ENCODE measurements at places on chromosomes 3 and 15.

- H3K4me3 ChIP-seq, result no peak overlapping the region
- no peak overlapping the region for H3K27ac ChIP-seq
- no peak for DNase-seq
- peaks cover 22% of the 10 kb centered on the region for H3K4me1 ChIP-seq
- no peaks in the 10 kb centered on the region for H3K36me3 ChIP-seq
Measured at GRCh38 chr3:195548006-195548405, 4.9 kb upstream of the PPP1R2 start.

DNA sequence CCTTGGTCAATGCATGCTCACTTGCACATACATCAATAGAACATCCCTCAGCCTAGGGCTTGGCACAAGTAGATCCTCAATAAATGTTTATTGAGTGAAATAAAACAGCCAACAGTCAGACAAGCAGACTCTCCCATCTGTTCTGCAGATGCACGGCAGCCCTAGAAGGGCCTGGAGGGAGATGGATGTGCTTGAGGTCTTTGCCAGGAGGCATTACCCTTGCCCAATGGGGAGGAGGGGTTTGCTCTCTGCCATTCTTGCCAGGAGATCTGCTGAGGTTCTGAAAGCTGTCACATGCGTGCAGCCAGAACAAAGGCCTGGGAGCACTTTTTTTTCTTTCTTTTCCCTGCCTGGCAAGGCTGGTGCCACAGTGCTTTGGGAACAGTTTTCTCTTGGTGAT, 349.3 kb upstream of the THRB start:
- peaks cover 5% of the 10 kb centered on the region for H3K27me3 ChIP-seq
- H3K27ac ChIP-seq, result no peak overlapping the region
- no peaks in the 10 kb centered on the region for H3K36me3 ChIP-seq
- H3K4me3 ChIP-seq, result no peak overlapping the region
- no peak for DNase-seq
- no peaks in the 10 kb centered on the region for H3K4me1 ChIP-seq

DNA sequence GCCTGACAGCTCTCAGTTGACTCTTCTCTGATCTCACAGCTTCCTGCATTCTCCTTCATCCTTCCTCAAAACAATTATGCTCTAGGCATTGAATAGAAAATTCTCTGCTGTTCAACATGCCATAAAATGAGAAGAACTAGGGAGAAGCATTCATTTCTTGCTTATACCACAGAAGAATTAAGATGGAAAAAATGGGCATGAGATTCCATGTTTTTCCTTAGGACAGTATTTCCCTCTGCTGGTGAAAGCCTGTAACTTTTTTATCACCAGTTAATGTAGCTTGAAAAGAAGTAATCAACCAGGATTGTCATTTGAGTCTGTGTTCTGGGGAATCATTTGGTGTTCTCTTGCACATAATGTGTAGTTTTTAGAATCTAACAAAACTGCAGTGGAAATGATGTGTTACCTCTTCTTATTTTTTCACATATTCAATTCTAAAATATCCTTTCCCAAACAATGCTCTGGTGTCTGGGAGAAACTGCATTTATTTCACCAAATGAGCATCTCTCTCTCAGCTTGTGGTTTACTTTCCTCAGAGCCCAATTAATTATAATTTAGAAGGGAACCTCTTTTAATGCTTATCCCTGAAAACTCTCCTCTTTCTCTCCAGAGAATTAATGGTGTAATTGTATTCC, 92.8 kb upstream of the DCBLD2 start:
- H3K27ac ChIP-seq, result no peak overlapping the region
- H3K4me3 ChIP-seq, result no peak overlapping the region
- H3K36me3 ChIP-seq, result no peaks in the 10 kb centered on the region
- no peaks in the 10 kb centered on the region for H3K4me1 ChIP-seq

GRCh38 chr3:17670749-17671148, 71.7 kb downstream of the TBC1D5 start:
- H3K27me3 ChIP-seq, result no peaks in the 10 kb centered on the region
- H3K4me3 ChIP-seq, result no peak overlapping the region
- H3K27ac ChIP-seq, result no peak overlapping the region
- DNase-seq, result no peak
- H3K4me1 ChIP-seq, result no peaks in the 10 kb centered on the region

DNA sequence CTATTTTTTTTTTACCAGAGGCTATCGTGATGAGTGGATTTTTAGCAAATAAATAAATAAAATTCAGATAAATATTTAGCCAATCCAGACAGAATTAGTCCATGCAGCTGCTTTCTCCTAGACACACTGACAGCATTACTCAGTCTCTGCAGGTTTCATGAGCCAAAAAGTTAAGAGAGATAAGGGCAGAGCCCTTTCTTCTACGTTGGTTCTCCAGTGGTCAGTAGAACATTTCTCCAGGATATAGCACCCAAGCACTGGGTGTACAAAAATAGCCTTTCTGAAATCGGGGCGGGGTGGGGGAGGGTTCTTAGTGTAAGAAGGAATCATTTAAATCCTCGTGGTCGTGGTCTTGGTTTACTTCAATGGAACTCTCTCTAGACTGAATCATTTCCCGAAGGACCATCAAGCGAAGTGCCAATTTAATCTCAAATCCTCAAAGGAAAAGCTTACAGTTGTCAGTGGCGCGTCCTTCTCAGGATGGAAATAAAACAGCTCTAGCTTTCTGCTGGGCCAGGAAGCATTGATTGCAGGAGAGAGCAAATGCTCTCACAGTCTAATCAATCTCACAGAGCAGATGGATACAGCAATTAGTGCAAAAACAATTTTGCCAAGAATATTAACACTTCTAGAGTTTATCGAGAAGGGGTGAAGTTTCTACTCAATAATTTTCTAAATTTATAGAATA, 86.2 kb downstream of the SATB1 start:
- H3K36me3 ChIP-seq, result no peaks in the 10 kb centered on the region
- H3K27ac ChIP-seq, result no peak overlapping the region
- H3K27me3 ChIP-seq, result no peaks in the 10 kb centered on the region
- DNase-seq, result no peak

DNA sequence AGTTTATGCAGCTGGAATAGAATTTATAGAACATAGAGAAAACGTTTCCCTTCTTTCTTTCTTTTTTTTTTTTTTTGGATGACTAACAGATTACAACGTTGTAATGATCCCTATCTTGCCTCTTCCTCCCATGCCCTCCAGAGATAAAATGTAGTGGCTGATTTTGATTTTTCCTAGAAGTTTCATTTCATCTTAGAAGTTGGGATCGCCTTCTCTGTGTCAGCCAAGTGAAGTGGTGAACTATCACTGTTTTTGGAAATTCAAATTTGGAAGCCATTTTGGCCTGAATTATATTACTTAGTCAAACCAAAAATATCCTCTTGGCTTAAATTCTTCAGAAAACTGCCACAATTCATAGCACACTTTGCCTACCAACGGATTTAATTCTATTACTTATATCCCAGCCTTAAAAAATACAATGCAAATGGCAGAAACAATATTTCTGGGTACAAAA, 1025.5 kb upstream of the NR2F2 start:
- no peaks in the 10 kb centered on the region for H3K4me1 ChIP-seq
- H3K27ac ChIP-seq, result no peak overlapping the region
- no peak for DNase-seq
- no peaks in the 10 kb centered on the region for H3K36me3 ChIP-seq

GRCh38 chr3:121836064-121836463, 1.1 kb downstream of the EAF2 start:
- H3K4me3 ChIP-seq, result peak overlapping the region; percentile 84
- no peak for DNase-seq
- H3K4me1 ChIP-seq, result no peaks in the 10 kb centered on the region
- H3K36me3 ChIP-seq, result peaks cover 17% of the 10 kb centered on the region
- H3K27me3 ChIP-seq, result no peaks in the 10 kb centered on the region
- no peak overlapping the region for H3K27ac ChIP-seq

DNA sequence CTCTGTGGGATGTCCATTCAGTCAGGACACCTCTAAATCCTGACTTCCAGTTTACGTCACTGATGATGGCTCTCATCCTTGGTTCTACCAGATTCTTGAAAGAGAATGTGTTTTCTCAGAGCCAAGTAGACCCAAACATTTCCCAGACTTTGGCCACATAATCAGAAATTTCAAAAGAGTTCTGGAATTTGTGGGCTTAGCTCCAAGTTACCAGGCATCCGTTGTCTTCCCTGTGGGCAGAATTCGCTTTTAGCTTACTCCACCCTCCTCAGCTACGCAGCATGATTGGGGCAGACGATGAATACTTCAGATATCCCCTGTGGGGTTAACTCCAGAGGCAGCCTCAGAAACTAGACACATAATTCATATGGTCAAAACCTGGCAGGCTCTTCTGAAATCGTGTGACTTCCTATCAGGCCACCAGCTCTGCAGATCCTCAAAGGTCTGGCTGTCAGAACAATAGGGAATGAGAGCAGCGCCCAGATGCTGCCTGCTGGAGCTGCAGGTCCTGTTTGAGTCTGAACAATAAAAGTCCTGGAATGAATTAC, 30.6 kb downstream of the CRTC3 start:
- no peaks in the 10 kb centered on the region for H3K27me3 ChIP-seq
- H3K36me3 ChIP-seq, result no peaks in the 10 kb centered on the region
- no peak overlapping the region for H3K4me3 ChIP-seq
- DNase-seq, result peak; percentile 62

DNA sequence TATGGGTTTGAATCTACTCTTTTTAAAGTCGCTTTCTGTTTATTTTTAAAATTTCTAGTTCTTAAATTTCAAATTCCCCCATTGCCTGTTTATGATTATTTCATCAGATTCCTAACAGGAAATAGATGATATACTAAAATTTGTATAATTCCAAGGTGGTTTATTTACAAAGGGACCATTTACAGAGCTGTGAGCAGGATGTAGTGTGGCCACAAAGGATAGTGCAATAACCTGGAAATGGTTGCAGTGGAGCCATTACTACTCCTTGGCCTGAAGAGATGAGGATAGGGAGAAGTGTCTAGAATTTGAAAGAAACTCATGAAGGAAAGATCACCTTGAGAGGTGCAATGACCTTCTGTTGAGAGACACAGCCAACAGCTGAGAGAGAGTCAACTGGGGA, 58.5 kb upstream of the AP4E1 start:
- no peak for DNase-seq
- H3K27me3 ChIP-seq, result no peaks in the 10 kb centered on the region

- H3K27ac ChIP-seq, result no peak overlapping the region
- no peak overlapping the region for H3K4me3 ChIP-seq
- no peak for DNase-seq
- no peaks in the 10 kb centered on the region for H3K36me3 ChIP-seq
- peaks cover 17% of the 10 kb centered on the region for H3K4me1 ChIP-seq
- H3K27me3 ChIP-seq, result no peaks in the 10 kb centered on the region
Measured at GRCh38 chr3:100093831-100094230, 20.5 kb downstream of the FILIP1L start.

DNA sequence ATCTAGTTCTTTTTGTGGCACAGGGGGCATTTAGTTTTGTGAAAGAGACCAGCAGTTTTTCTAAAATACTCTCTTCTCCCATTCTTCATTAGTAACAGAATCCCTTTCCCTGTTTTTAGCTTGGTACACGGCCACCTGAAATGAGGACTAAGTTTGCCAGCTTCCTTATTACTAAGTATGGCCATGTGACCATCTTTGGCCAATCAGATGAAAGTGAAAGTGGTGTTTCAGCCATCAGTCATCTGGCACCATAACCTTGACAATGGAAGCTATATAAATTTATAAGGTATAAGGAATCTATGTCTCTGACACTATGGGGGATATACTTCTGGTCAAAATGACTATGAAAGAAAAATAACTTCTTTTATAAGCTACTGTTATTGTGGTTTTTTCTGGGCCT, 570.4 kb downstream of the AGBL1 start:
- no peaks in the 10 kb centered on the region for H3K27me3 ChIP-seq
- no peaks in the 10 kb centered on the region for H3K4me1 ChIP-seq
- DNase-seq, result peak; percentile 4
- H3K4me3 ChIP-seq, result no peak overlapping the region

- no peaks in the 10 kb centered on the region for H3K27me3 ChIP-seq
- DNase-seq, result peak; percentile 60
- no peaks in the 10 kb centered on the region for H3K36me3 ChIP-seq
- peak overlapping the region; percentile 76 for H3K27ac ChIP-seq
- H3K4me3 ChIP-seq, result peak overlapping the region; percentile 28
Measured at GRCh38 chr3:191290311-191291025, 38.7 kb upstream of the CCDC50 start.

- H3K27ac ChIP-seq, result no peak overlapping the region
- no peaks in the 10 kb centered on the region for H3K36me3 ChIP-seq
- DNase-seq, result no peak
- H3K27me3 ChIP-seq, result no peaks in the 10 kb centered on the region
Measured at GRCh38 chr3:3316521-3316920, 137.0 kb upstream of the CRBN start.

DNA sequence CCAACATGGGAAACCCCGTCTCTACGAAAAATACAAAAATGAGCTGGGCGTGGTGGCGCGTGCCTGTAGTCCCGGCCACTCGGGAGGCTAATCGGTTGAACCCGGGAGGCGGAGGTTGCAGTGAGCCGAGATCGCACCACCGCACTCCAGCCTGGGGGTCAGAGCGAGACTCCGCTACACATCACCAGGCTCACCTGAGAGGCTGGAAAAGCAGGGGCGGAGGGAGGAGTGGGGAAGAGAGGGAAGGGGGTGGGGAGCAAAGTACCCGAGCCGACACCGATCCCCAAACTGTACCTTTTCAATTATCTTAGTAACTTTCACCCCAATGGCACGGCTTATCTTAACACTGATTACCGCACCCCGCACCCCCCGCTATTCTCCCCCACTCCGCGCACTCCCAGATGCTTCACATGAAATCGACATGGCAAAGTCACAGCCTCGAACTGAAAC, 46.4 kb upstream of the SYNM start:
- no peaks in the 10 kb centered on the region for H3K4me1 ChIP-seq
- H3K4me3 ChIP-seq, result peak overlapping the region; percentile 70
- H3K36me3 ChIP-seq, result no peaks in the 10 kb centered on the region
- H3K27me3 ChIP-seq, result no peaks in the 10 kb centered on the region
- H3K27ac ChIP-seq, result no peak overlapping the region

DNA sequence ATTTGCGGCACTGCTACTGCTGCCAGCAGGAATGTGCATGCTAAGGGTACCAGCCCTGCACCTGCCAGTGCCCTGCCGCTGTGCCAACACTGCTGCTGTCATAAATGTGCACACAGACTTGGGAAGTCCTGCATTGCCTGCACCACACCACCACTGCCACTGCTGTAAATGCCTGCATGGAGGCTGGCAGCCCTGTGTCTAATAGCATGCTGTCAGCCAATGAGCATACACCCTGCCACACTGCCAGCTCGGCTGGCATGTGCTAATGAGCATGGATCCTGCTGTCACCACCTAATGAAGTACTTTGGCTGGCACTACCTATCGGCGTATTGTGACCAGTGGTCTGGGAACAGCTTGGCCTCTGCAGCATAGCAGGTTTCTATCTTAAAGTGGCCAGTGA, 981.8 kb upstream of the GBE1 start:
- H3K36me3 ChIP-seq, result no peaks in the 10 kb centered on the region
- no peak for DNase-seq
- no peak overlapping the region for H3K27ac ChIP-seq

- H3K4me1 ChIP-seq, result no peaks in the 10 kb centered on the region
- DNase-seq, result peak; percentile 15
- H3K4me3 ChIP-seq, result no peak overlapping the region
- no peaks in the 10 kb centered on the region for H3K27me3 ChIP-seq
- H3K36me3 ChIP-seq, result no peaks in the 10 kb centered on the region
- H3K27ac ChIP-seq, result no peak overlapping the region
Measured at GRCh38 chr3:42476225-42477125, 26.0 kb upstream of the VIPR1 start.

GRCh38 chr3:30618526-30618925, 12.1 kb downstream of the TGFBR2 start:
- no peaks in the 10 kb centered on the region for H3K27me3 ChIP-seq
- DNase-seq, result no peak
- H3K27ac ChIP-seq, result no peak overlapping the region
- H3K4me3 ChIP-seq, result no peak overlapping the region

GRCh38 chr3:74601793-74602192, 12.7 kb downstream of the CNTN3 start:
- no peaks in the 10 kb centered on the region for H3K27me3 ChIP-seq
- H3K4me3 ChIP-seq, result no peak overlapping the region
- no peak overlapping the region for H3K27ac ChIP-seq
- no peaks in the 10 kb centered on the region for H3K4me1 ChIP-seq
